Regular cardiac myocyte (primary cell): ENCODE measurements at places on chromosomes 13 and 19. TPM values are rescaled to one million over a fixed set of nuclear protein-coding genes. Genes with fewer than 3 reads are reported as not detected.

TTC9B gene
- total RNA-seq: not detected in 2 replicates

ZNF540 gene
- total RNA-seq: 0.19 and 2.3 TPM in 2 replicates

NCAN gene
- total RNA-seq: under 0.01 TPM in 1 of 2 replicates, not detected in the other

LILRA5 gene
- not detected in 2 replicates for total RNA-seq

ANGPTL8 gene
- total RNA-seq: not detected in 2 replicates
